ENCODE measurements at places on chromosomes 6 and 20.

DNA sequence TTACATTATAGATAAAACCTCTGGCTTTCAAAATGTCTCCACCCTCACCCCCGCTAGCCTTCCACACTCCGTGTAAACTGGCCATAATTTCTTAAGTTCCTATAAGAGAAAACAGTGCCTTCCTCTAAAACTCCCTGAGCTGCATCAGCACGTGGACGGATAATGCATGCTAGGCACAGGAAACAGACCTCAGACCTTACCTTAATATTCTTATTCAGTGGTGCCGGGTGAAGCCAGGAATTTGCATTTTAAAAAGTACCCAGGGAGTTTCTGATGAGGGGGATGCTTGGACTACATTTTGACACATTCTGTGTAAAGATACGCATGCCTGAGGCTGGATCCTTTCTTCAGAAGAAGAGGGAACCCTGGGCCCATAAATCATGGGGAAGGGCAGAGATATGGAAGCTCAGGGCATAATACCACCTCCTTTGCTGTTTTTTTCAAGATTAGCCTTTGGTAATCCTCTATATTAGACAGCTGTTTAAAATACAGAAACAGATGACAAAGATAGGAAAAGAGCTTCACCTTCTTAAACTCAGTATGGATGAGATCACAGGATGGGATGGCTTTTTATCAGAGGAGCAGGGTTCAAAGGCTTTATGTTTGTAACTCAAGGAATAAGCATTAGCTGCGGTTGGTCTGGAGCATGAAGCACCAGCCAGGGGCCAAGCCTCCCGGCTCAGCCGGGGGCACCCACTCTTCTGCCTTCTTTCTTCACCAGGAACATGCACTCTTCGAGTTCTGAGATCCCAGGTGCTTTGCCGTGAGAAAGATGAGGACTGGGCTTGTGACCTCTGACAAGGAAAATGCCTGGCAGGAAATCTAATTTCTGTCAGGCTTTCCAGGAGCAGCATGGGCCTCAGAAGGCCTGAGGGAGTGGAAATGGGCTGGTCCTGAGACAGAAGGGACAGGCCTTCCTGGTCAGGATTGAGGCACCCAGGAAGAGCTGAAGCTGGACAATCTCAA lies 218.1 kb upstream of the SOX4 start:
- DNase-seq = no peak

GRCh38 chr20:64026-64603 lies 23.4 kb upstream of the DEFB125 start:
- no peak for DNase-seq

DNA sequence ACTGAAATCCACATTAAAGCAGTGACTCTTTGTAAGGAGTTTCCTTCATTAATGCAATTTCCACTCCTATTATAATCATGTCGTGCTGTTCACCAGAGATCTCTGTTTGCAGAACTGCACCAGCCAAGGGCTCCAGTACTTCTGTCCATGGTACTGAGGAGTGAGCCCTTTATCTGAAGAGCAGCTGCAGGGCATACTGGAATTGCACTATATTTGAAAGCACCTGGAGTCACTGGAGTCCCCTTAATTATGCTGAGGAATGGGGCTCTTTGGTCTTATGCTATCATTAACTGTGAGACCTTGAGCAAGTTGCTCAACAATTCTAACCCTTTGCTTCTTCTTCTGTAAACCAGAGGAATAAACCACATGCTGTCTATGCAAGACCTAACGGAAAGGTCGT lies 61.7 kb upstream of the NUP153 start:
- DNase-seq = no peak

- no peak for DNase-seq
These were observed 78.5 kb downstream of the REPS1 start for GRCh38 chr6:138909511-138909910.

DNA sequence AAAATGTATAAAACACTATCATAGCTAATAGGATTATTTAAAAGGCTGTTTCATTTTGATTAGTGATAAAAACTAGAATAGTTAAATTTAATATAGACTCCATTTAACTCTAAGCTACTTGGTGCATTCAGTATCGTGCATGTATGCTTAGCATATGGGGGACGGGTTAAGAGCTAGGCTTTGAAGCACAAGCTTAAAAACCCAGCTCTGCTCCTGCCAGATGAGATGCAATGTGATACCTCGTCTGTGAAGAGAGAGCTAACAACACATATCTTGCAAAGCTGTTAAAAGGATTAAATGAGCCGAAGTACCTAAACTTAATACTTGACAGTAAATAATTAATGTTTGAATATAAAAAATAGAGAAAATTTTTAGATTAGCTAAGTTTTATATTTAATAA lies 42.2 kb downstream of the DTNBP1 start:
- DNase-seq = no peak
